A549 (cell line): ENCODE measurements at places on chromosomes 2 and 18. TPM values are rescaled to one million over a fixed set of nuclear protein-coding genes. Genes with fewer than 3 reads are reported as not detected.

IL36RN gene
- not detected in 3 replicates for polyA plus RNA-seq

IL1RL2 gene
- 0.05 TPM in 1 of 3 replicates, not detected in the others for polyA plus RNA-seq

FAM110C gene
- 0.04 to 0.17 TPM (median 0.08 TPM) in 3 replicates for polyA plus RNA-seq

DNA sequence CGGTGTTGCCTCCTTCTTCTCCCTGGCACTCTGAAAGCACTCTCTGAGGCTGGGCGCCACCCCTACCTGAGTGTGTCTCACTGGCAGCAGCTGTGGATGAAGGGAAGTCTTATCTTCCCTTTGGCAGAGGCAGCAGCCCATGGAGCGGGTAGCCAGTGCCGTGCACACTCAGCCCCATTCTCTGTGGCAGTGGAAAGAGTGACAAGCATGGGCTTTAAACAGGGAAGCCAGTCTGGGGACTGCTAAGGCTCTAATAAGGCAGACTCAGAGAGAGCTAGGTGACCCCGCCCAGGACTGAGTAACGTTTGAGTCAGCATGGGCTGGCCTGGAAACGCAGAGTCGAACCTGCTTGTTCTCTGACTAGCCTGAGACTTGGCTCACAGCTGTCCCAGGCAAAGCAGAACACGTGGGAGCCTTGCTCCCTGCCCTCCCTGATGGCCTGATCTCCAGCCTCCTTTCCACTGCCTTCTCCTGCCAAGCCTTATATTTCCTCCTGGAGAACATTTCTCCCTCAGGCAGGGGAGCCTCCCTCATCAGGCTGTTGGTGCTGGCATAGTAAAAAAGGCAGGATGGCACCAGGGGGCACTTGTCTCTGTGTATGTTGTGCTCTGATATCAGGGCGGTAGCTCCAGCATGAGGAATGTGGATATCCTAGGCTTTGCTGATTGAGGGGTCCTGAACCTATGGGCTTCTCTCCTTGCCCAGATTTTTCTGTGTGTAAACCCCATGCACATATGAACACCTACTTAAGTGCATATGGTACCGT lies 93.9 kb upstream of the LGALSL start:
- DNase-seq = peak; percentile 82

- no peak for DNase-seq
These were observed 18.9 kb upstream of the FAM98A start for GRCh38 chr2:33617989-33618388.

DNA sequence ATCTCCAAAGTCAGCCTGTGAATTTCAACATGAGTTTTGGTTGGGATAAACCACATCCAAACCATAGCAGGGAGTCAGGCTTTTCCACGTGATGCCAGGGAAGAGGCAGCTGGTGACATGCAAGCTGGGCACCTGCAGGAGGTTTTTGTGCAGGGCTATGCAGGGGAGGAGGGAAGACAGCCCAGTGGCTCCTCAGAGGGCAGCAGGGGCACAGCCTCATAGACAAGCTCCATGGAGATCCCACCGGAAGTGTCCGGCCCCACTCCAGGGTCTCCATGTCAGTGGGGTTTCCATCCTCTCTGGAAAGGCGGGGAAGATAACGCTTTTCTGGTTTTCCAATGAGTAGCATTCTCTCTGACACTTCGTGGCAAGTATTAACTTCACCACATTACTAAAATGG lies 135.6 kb upstream of the TPO start:
- no peak for DNase-seq

DNA sequence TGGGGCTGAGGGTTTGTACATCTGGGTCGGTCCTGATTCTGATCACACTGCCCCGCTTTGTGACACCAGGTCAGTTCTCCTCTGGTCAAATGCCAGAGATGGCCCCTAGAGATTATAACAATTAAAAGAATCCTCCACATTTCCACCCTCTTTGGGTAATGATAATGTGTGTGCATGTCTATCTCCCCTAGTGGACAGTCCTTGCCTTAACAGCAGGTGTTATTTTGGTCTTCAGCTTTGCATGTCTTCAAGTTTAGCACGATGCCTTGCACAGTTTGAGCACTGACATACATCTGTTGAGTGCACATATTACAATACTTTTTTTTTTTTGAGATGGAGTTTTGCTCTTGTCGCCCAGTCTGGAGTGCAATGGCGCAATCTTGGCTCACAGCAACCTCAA lies 25.7 kb upstream of the COX7A2L start:
- peak; percentile 28 for DNase-seq

- peak; percentile 7 for DNase-seq
These were observed 37.6 kb upstream of the SLC4A10 start for GRCh38 chr2:161586517-161587167.
